ENCODE measurements at places on chromosomes 2 and 18.

GRCh38 chr2:238227587-238228032 is 12.2 kb downstream of the HES6 start:
- no peak for DNase-seq

- DNase-seq, result no peak
Observed at GRCh38 chr18:43422518-43422917, 145.2 kb upstream of the SYT4 start.

- no peak for DNase-seq
Observed at GRCh38 chr2:167471734-167472133, 583.5 kb downstream of the XIRP2 start.

DNA sequence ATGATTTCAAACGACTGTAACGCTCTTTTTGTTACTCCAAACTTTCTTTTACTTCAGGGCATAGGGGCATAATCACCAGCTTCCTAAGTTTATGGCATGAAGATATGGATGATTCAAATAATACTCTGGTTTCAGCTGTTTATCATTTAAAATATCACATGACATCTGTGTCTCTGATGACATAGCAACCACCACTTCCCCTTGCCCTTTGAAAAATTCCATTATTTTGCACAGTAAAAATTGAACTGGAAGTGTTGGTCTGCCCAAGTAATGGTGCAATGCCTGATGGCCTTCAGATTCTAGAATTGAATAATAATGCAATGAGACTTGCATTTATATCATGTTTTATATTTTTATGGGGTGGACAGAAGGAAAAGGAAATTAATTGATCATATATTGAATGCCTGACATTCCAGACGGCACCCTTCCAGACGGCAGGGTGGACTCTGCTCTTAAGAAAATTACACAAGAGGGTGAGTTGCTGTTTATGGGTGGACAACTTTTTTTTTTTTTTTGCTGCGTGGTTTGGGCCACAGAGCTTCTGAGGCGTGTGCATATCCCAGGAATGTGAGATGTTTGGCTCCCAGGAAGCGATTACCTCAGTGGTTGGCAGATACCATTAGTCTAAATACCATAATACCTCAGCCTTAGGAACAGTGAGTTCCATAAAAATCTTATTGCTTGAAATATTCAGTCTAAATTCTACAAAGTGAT is 101.7 kb upstream of the ZNF521 start:
- DNase-seq, result no peak

- DNase-seq, result no peak
Observed at GRCh38 chr2:3126171-3126910, 251.3 kb downstream of the EIPR1 start.

- no peak for DNase-seq
Observed at GRCh38 chr2:188786368-188786841, 187.8 kb upstream of the COL3A1 start.

DNA sequence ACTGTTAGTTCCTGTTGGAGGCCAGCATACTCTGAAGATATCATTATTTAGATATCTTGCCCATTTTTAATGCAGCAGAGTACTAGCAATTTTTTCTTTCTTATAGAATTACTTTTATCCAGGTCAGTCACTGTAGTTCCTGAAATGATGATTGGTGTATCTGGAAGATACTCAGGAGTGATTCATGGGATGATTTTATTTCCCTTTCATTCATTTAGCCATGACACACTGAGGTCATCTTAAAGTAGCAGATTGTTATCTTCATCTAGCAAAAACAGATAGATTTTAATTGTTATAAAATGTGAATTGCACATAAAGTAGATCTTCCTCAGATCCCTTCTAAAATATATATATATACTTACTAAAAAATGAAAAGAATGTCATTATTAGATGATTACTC is 109.1 kb downstream of the PIK3C3 start:
- no peak for DNase-seq

- DNase-seq, result no peak
Observed at GRCh38 chr2:23494286-23494685, 109.3 kb downstream of the KLHL29 start.

DNA sequence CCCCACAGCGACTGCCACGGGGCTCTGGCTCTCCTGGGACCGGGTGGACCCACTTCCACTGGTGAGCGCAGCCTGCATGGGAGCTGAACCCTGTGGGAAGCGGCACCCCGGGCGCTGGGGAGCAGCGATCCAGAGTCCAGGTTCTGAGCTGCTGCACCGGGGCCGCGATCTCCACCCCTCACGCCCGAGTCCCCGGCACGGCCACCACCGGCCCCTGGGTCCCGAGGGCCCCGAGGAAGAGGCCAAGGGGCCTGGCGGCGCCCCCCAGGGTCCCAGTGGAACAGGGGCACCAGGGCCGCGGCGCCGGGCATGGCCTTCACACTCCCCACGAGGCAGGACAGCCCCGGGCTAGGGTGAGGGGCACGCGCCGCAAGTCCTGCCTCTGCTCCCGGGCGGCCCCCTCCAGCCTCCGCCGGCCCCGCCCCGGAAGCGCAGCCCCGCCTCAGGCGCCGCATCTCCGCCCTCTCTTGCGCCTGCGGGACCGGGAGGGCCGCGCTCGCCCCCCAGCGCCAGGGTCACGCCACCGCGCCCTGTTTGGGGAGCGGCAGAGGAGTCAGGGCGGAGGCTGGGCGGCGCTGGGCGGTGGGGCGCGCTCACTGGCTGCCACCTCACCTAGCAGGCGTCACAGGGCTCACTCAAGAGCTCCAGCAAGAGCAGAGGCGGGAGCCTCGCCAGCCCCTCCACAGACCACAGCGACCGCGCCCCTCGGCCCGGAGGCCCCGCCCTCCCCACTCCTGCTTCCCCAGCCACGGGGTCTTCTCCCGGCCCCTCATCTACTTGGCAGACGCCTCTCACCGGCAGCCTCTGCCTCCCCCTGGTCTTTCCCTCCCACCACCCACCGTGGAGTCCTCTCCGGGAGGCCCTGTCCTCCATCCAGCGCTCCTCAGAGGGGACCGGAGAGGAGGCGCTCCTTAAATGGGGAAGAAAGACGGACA is 26.8 kb downstream of the THAP4 start:
- DNase-seq, result peak; percentile 83

- DNase-seq, result no peak
Observed at GRCh38 chr2:221958224-221958623, 340.6 kb downstream of the PAX3 start.
